ENCODE measurements at places on chromosomes 5 and 9.
A peak's percentile ranks its signal among the peaks of the same experiment; 100 is the strongest.

DNA sequence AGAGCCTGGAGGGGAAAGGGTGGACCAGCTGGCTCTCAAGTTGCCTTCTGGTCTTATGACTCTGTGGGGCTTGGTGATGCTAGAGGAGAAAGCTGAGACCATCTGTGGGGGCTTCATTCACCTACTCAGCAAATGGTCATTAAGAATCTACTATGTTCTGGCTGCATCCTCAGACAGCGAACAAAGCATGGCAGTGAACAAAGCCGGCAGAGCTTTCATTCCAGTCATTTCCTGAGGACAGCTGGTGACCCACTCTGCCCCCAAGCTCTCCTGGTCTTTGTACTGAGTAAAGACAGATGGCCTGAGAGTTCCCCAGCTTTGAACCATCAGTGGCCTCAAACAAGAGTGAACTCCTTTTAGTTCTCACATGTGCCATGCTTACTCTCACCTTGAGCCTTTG, 48.0 kb downstream of the FGF1 start:
- no peak for DNase-seq

- no peak for DNase-seq
Measured at GRCh38 chr5:107363768-107364167, 307.0 kb downstream of the EFNA5 start.

DNA sequence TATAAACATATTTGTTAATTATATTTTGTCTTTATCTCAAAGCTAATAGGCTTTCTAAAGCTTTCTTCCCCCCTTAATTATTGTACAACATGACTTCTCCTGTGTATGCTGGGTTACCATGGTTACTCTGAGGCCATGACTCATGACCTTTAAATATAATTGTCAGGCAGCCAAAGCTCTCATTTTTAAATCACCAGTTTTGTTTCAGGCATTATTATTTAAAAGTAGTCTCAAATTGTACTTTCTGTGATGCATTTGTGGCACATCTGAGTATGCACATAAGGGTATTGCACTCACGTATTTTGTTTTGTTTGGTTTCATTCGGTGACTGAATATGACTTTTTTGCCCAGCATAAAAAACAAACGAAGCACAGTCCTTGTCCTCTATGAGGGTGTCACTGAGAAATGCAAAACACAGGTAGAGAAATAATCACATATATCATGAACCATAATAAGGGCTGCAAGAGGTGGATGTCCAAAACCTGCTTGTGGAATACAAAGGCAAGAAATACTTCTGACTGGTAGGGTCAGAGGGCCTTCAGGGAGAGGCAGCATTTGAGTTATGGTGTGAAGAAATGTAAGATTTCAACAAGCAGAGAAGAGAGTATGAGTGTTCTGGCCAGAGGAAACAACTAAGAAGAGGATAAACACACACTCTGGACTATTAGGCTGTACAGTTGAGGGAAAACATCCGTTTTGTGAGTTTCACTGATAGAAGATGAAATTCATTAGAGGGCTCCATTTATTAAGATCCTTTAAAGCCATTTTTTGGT, 2.1 kb downstream of the CCDC192 start:
- no peak for DNase-seq

DNA sequence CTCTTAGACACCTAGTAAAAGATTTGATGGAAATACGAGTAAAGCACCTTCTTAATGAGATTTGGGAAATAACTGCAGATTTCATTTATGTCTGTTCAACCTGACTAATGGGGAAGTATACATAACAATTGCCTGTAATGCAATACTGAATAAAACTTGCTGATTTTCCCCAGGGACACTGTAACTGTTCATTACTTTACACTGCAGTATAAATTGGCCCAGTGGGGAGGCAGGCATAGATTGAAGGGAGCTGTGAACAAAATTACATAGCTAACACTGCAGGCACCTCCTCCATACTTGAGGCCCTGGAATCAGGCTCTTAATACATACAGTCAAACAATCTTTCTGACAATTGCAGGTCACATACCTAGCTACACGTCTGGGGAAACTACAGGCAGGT, 216.2 kb downstream of the PTPRD start:
- no peak for DNase-seq

- DNase-seq, result no peak
Measured at GRCh38 chr5:7271435-7272084, 124.4 kb upstream of the ADCY2 start.

- no peak for DNase-seq
Measured at GRCh38 chr5:112070022-112070421, 313.0 kb upstream of the NREP start.

DNA sequence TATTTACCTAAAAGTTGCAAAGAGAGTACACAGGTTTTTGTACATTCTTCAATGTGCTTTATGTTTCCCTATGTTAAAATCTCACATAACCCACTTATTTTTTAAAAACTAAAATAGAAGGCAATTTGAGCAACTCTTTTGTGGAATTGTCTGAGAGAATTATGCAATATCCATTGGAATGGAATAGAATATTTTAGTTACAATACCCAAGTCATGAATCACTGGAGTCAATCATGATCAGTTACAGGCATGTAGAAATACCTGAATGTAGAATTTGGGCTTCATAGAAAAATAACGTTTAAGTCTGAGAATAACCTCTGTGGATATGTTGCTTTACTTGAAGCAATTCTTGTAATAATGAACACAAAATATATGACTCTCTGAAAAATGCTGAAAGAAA, 143.3 kb downstream of the FGF10 start:
- no peak for DNase-seq

GRCh38 chr5:59348189-59348588, 545.3 kb downstream of the PDE4D start:
- DNase-seq, result no peak

- DNase-seq, result no peak
Measured at GRCh38 chr5:141486091-141486490, 1.3 kb downstream of the PCDHGC4 start.

DNA sequence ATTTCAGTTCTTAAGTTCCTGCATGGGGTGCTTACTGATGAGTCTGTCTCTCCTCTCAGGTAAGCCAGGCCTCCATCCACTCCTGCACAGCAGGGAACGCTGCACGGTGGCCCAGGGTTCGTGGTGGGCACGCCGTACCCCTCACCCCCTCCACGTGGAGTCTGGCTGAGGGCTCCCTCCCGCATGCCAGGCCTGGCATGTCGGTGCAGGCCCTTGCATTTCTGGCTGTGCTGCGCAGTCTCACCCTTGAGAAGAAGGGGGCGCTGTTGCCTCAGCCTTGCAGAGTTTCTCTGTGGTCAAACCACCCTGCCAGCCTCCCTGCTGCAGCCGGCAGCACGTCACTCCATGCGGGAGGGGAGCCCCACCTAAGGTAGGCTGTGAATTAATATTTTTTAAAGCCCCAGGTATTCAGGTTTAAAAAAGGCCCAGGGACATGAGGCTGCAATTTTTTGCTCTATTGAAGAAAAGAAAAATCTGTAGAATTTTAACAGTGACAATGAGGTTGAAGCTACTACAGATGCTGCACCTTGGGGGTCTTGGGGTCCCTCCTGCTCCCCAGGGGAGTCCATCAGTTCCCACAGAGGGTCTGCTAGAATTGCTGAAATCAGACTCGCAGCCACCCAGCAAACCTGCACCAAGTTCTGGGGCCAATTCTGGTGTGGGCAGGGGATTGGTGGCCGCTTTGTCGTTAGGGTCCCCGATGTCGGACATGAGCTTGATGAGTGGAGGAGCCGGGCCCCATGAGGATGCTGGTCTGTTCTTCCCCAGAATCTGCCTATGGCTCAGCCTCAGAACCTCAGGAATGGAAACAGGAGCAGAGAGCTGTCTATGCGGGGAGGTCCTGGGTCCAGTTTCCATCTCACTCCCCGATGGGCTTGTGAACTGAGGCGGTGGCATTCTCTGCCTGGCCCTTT, 52.6 kb downstream of the TENT4A start:
- DNase-seq, result peak; percentile 97

DNA sequence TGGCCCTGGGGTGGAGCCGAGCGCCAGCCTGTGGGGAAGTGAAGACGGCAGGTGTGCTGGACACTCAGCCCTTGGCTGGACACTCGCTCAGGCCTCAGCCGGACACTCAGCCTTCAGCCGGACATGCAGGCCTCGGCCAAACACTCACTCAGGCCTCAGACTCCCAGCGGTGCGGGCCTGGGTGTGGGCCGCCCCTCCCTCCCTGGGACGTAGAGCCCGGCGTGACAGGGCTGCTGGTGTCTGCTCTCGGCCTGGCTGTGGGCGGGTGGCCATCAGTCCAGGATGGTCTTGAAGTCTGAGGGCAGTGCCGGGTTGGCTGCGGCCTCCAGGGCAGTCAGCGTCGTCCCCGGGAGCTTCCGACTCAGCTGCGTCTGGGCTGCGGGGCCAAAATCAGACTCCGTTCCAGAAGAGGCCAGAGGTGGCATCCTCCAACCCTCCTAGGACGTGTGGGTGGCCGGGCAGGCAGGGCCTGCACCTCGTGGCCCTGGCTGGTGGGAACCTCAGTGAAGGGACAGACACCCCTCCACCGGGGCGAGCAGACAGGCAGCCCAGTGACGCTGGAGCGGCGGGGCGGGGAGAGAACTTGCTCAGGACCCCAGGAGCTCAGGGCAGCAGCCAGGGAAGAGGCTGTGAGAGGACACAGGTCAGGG, 28.4 kb downstream of the SLC6A18 start:
- no peak for DNase-seq

DNA sequence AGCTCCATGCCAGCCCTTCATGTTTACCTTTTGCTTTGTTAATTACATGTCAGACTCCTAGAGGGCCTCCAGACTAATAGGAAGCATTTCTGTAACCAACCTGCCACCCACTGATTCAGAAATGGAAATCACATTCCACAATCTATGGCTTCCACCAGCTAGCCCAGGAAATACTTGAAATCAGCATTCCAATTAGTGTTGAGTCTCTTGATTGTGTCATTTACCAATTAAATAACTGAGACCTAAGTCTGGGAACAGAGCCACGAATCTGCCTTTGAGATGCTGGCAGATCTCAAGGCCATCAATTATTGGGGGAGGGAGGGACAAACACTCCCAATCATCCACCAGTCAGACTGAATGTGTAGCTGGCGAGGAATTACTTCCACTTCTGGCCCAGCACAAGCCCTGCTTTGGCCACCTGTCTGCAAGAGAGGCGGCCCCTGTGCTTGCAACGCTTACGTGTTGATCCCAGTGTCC, 27.4 kb upstream of the SAP30L start:
- DNase-seq, result no peak

DNA sequence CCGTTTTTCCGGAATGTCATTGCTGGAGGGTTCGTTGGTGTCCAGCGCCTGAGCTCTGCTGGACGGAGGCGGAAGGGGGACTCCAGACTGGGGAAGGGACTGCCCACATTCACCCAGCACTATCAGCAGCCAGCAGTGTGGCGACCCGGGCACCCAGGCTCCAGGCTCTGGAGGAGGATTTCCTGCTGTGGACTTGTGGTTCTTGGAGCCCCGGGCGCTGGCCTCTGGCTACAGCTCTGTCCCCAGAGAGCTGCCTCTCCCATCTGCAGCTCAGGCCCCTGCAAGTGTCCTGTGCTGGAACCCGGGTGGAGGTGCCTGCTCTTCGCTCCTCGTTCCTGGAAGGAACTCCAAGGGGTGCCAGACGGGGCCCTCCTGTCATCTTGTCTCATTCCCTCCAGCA, 152.6 kb downstream of the RGS3 start:
- no peak for DNase-seq

GRCh38 chr9:97518909-97519307, 17.4 kb downstream of the TMOD1 start:
- no peak for DNase-seq
